CD4-positive, CD25-positive, alpha-beta regulatory T cell (primary cell): ENCODE measurements at places on chromosomes 7 and 10.

DNA sequence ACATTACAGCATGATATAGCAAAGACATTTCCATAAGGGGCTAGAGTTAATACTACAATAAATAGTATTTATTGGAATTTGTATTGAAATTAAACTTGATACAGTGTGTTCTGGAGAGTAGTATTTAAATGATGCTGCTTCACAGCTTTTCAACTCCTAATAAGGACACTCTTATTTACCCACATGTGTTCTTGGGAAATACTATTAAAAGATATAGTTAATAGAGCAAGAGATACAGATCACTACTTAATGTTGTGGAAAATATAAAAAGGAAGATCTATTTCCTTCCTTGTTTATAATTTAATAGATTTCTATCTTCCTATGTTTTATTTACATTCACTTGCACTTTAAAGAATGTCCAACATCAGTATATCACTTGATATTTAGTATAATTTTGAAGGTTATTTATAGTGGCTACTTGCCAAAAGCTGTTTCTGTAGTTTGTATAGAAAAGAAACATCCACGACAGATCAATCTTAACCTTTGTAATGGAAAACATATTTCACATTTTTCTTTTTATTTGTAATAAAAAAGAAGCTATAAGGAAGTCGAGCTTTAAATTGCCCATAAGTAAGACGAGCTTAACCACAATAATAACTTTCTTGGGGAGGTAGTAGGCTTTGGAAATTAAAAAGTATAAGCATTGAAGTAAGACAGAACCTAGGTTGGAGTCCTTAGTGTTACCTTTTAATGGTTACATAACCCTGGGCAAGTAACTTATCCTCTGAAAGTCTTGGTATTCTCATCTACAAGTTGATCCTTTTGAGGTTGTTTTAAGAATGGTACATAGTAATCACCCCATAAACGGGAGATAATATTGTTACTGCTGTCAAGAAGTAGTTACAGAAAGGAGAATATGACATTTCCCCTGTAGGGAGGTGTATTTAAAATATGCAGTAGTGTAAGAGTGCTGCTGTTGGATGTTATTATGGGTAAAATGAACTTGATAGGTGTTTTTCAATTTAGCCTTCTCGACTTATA lies 32.8 kb downstream of the CPED1 start:
- no peak for DNase-seq

DNA sequence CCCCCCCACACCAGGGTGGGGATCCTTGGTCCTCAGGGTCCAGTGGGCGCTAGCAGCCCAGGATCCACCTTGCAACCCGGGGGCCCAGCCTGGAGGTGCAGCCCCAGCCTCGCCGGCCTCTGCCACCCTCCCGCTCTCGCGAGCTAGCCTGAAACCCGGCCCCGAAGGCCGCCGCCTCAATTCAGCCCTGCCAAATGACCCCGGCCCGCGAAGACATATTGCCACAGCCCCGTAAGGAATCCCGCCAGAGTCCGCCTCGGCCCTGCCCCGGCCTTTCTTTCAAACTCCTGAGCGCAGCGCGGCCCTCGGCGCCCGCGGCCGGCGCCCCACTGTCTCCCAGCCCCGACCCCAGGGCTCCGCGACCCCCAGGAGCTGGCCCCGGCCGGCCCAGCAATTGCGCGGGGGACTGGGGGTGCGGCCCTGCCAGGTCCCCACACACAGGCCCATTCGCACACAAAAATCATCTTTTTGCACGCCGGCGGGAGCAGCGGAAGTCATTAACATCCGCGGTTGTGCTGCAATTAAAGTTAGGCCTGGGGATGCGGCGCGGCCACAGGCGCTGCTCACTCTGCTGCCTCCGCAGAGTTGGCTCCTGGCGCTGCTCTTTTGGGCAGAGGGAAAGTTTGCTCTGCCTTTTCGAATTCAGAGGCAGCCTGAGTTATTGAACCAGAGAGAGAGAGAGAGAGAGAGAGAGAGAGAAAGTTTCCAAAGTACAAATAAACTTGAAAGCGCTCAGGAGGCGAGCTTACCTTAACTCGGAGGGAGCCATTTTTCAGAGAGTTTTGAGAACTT lies 4.0 kb downstream of the HOXA5 start:
- DNase-seq = no peak

- peak; percentile 96 for DNase-seq
Measured at GRCh38 chr7:1986366-1987083, 246.2 kb downstream of the MAD1L1 start.

- DNase-seq = no peak
Measured at GRCh38 chr10:70594161-70594560, 8.4 kb downstream of the PRF1 start.

- DNase-seq = no peak
Measured at GRCh38 chr7:129438839-129439651, 4.8 kb downstream of the STRIP2 start.

DNA sequence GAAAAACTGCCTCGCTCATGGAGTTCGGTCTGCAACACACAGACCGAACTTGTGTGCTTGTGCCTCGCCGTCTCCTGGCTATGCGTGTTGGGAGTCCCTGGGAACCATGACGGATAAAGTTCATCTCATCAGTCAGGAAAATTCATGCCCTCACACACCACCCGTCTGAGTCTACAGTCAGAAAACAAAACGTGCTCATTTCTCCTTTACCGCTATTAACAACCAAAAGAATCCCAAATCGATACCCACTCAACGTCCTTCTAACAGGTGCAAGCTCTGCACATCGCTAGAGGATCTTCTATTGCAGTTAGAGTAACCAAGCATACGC lies 13.6 kb downstream of the CNPY1 start:
- DNase-seq = no peak

DNA sequence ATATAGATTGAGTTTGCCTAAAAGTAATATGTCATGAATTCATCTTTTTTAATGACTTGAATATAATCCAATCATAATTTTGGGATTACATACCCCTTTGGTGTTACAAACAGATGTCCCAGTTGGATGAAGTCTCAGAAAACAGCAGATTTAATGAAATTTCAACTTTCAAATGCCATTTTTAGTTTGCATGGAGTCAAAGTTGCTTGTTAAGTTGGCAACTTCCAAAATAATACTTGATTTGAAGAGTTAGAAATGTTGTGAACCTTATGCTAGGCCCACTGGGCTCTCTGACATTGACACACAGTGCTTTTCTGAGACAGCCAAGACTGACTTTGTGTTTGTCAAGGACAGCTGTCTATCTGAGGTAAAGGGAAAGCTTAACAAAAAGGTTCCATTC lies 248.1 kb downstream of the KIF20B start:
- DNase-seq = no peak

- DNase-seq = no peak
Measured at GRCh38 chr7:96329241-96329640, 7.3 kb upstream of the SLC25A13 start.

DNA sequence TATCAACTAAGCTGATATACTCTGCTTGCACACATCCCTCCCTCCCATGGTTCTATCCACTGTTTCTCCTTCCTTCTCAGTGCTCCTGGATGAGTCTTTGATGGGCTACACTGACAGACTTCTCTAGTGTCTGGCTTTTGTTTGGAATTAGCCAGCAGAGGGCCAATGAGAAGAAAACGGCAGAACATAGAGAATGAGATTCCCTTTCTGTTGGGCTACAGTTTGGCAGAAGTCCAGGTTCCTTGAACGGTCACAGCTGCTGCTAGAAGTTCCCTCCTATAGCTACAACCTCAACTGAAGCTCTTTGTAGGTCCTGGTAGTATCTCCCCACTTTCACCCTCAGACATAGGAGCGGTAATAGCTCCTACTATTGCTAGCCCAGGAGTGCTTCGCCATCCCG lies 251.1 kb upstream of the LRRN3 start:
- DNase-seq = no peak

- DNase-seq = peak; percentile 27
Measured at GRCh38 chr10:31319602-31320549, 860 bp downstream of the ZEB1 start.

- DNase-seq = no peak
Measured at GRCh38 chr7:141071855-141072547, 1.9 kb upstream of the TMEM178B start.
